Occipital lobe (tissue), 3 donors: ENCODE measurements at places on chromosomes 1 and 21. TPM values are rescaled to one million over a fixed set of nuclear protein-coding genes. Genes with fewer than 3 reads are reported as not detected.

DNA sequence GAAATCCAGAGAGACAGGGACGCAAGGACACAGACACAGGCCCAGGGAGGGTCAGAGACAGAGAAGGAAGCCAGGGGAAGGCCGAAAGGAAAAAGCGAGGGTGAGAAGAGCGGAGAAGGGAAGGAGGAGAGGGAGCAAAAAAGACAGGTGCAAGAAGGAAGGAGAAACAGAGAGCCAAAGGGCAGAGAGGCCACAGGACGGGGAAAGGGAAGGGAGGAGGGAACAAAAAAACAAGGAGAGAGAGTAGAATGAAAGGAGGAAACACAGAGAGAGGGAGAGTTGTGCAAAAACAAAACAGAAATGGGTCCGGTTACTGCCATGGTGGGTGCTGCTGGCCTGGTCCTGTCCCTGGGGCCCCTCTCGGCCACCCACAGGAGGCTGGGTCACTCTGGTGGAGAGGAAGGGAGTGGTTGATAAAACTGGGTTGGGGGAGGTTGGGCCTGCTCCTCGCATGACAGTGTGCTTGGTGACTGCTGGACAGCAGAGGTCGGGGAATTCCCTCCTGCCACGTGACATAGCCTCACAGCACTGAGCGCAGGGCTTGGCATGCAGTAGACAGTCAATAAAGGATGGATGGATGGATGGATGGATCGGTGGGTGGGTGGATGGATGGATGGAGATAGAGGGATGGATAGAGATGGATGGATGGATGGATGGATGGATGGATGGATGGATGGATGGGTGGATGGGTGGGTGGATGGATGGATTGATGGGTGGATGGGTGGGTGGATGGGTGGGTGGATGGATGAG lies 64.8 kb downstream of the RAP1GAP start:
- DNase-seq: no peak

Gene SPRR5
- total RNA-seq: not detected

DNA sequence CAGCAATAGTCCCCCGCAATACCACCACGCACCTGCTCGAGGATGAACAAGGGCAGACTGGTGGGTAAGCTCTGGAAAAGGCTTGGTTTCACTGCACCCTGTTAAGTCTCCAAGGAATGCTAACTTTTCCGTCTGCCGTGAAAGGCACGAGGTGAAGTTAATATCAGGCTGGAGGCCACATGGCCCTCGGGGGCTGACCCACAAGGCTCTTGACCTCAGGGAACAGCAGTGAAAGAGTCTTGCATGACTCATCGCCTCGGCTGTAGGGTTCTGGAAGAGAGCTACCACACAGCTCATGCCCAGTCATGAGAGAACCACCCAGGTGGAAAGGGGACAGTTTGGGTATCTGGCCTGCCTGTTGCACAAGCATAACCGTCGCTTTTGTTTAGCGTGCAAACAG lies 24.7 kb downstream of the SCCPDH start:
- DNase-seq: no peak

Gene FAM72B
- total RNA-seq: 1.7 TPM

GRCh38 chr21:42521384-42521783 lies 7.7 kb downstream of the SLC37A1 start:
- no peak for DNase-seq

GRCh38 chr1:15433471-15433870 lies 4.8 kb upstream of the CTRC start:
- DNase-seq: no peak

- no peak for DNase-seq
Observed at GRCh38 chr1:112992780-112993179, 36.8 kb upstream of the SLC16A1 start.

Gene PLXNA2
- total RNA-seq: 60.7 TPM

DNA sequence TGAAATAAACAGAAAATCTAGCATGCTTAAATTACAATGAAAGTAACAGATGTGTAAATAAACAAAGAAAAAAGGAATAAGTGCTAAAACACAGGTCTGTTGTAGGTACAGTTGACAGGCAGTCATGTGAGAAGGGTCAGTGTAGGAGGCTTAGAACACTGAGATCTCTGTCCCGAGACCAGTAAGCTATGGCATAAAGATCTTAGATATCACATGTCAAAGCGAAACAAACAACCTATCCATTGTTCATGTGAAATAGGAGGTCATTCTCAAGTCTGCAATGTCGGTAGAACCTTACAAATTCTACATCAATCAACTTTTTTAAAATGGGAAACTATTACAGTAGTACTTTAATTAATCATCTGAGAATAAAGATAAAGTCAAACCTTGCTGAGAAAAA lies 428.9 kb upstream of the ADGRL2 start:
- DNase-seq: no peak

- no peak for DNase-seq
Observed at GRCh38 chr1:192545896-192546521, 29.6 kb upstream of the RGS1 start.

GRCh38 chr1:4626560-4627319 lies 27.7 kb upstream of the AJAP1 start:
- DNase-seq: no peak

DNA sequence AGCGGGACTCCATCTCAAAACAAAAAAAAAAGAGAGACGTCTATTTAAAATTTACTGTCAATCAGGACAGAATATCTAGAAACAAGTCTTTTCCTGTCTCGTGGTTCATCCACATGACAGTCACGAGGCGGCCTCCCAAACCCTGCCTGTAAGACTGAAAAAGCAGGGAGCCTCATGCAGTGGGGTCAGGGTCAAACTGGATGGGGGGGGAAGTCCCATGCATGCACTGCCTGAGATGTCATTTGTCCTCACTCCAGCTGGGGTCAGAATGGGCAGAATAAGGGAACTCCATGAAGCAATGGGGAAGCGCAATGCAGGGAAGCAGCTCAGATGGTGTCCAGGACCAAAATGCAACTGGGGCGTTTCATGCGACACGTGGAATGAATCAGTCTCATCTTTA lies 85.5 kb downstream of the PIK3CD start:
- no peak for DNase-seq

DNA sequence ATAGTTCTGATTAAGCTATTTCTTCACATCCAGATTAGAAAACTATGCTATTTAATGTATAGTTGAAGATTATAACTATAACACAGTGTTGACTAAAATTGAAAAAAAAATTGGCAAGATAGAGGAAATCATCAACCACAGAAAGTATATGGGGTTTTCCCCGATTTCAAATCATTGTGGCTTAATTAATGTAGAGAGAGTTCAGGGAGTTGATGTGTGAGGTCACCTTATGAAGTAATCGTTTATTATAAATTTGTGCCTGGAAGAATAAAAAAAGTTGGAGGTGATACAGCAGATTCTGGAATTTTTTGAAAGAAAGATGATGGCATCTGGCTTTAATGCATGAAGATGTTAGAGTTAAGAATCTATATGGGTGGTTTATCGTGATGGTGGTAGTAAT lies 84.3 kb downstream of the PTGS2 start:
- no peak for DNase-seq

DNA sequence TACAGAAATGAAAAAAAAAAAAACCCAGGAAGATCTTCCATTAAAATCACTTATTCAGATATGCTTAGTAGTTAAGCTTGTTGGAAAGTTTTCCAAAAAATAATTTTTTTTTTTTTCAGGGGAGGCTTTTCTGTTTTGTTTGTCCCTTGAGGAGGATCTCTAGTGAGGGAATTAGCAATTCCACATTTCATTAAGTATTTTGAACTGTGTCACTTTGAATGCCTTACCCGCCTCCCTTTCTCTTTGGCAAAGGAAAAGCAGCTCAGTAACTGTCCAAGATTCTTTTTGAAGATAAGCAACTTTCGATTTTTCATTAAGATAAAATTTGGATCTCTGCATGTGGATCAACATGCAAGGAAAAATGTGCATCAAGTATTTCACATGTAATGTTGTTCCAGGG lies 1.8 kb downstream of the NTNG1 start:
- no peak for DNase-seq

Gene INAVA
- 1.4 TPM for total RNA-seq

DNA sequence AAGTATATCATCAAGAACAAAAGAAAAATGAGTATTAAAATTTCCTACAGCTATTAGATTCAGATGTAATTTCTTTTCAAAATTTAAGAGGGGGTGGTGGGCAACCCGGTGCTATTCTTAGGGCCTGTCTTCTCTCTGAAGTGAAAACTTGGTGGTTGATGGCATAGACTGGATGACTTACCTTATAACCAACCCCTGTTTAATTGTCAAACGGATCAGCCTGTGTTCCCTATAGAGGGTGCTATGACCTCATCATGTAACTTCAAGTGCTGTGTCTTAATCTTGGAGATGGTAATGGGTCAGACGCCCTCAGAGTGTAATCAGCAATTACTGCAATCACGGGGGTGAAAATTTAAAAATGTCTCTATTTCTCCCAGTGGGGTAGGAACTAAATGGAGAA lies 176.2 kb downstream of the PCP4 start:
- DNase-seq: no peak

Gene KMO
- 0.47 TPM for total RNA-seq

DNA sequence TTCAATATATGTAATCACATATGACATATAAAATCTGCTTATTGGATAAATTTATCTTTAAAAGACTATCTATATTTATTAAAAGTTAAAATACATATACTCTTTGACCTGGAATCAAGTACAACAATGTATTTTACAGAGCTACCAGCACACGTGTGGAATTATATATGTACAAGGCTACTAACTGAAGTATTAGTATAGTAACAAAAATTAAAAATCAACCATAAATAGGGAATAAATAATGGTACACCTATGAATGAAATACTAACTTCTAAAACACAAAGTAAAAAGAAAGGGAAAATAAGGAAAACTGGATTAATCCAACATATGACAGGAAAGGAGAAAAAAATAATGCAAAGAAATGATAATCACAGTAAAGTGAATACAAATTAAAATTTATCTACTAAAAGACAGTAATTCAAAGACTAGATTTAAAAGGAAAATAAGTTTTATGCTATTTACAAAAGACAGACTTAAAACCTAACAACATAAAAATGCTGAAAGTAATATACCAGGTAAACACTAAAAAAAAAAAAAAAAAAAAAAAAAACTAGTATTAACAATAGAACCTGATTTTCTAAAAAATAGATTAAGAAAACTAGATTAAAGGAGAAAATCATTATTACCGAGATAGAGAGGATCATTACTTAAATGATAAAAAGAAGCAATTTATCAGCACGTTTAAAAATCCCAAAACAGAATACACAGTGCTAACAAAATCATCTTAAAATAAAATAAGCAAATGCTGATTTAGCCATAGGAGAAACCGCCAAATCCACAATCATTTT lies 27.9 kb downstream of the MRPL39 start:
- no peak for DNase-seq

DNA sequence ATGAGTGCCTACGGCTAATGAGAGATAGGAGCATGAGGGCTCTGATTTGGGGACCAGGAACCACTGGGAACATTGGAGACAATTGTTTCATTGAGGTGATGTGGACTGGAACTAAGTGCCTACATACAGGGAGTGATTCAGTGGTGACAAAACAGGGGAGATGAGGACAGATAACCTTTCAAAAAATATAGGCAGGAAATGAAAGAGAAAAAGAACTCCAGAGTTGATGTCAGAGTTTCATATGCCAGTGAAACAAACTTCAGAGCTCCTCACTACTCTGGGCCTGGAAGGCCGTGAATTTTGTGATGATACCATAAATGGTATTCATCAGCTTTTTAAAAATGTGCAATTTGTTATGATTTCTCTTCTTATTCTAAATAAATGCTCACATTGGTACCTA lies 39.3 kb downstream of the FASLG start:
- DNase-seq: no peak

GRCh38 chr1:90346349-90346748 lies 351.4 kb downstream of the ZNF326 start:
- DNase-seq: no peak

DNA sequence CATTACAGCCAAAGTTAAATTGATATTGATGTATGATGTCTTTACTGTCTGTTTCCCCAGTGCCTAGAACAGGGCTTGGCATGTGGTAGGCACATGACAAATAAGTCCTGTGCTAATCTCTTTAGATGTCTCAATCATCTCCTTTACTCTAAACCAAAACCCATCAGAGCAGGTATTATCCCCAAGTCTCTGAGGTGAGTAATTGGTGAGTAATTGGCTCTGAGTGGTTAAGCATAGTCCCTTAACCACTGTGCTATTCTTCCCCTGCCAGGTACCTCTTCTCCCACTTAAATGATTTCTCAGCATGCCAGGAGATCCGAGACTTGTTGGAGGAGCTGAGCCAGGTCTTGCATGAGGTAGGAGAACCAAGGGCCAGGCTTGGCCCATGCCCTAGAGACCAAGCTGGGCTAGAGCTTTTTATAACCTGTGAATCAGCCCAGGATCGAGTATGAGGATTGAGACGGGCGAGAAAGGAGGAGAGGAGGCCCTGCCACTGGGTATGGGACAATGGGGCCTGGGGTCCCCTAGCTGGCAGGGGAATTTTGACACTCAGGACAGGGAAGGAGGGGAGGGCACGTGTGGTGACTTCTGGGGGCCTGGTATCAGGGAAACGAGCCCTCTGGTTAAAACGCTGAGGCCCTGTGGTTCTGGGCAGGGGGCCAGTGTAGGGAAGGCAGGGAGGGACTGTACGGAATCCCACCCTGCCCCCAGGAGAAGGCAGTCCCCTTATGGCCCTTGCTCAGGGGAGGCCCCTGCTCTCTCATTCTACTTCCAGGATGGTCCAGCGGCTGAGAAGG lies 4.5 kb downstream of the CNKSR1 start:
- DNase-seq: no peak

DNA sequence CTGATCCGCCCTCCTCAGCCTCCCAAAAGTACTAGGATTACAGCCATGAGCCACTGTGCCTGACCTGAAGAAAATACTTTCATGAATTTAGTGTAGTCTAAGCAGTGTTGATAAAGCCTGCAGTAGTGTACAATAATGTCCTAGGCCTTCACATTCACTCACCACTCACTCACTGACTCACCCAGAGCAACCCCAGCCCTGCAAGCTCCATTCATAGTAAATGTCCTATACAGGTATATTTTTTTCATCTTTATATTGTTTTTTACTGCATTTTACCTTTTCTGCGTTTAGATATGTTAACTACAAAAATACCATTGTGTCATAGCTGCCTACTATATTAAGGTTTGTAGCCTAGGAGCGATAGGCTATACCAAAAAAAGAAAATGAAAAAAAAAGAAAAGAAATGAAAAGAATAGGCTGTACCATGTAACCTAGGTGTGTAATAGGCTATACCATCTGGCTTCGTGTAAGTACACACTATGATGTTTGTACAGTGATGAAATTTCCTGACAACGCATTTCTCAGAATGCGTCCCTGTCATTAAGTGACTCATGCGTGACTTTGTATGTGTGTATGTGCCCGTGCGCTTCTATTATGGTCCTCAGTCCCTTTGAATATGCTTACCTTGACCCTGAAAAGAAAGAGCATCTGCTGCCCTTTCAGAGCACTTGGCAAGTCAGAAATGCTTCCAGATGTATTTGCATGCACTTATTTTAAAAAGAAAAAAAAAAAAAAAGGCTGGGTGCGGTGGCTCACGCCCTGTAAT lies 9.2 kb upstream of the SLAMF8 start:
- no peak for DNase-seq

Gene ATP1B1
- 233 TPM for total RNA-seq

Gene PRRX1
- total RNA-seq: 5.5 TPM
